ENCODE measurements at places on chromosomes 3 and 15.

DNA sequence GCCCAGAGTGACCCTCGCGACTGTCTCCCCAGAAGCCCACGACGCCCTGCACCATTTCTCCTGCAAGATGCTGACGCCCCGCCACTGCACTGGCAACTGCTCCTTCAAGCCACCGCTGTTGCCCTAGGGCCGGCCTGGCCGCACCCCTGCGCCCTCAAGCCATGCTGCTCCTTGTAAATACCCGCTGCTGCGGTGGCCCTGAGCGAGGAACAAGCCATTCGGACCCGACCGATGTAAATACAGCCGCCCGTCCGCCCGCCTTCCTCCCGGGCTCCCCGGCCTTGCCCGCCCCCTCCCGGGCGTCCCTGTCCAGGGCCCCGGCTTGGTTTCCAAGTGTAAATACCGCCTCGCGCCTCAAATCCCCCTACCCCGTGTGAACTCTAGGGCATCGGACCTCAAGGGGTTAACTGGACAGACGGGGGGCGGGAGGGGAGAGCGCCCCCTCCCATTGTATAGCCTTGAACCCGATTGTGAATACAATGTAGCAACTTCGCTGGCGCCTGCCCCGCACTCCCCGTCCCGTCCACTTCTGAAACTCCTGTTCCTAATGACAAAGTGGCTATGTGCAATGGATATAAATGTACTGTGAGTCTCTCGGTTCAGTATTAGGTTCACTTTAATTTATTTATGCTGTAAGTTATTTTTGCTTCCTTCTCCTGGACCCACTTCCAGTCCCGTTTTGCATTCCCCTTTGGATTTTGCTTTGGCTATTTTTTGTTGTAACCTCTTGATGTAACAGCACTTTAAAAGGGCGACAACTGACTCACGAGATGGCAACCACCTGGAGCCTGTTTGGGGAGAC lies 5.9 kb downstream of the RNU6-1 start:
- no peak for DNase-seq

DNA sequence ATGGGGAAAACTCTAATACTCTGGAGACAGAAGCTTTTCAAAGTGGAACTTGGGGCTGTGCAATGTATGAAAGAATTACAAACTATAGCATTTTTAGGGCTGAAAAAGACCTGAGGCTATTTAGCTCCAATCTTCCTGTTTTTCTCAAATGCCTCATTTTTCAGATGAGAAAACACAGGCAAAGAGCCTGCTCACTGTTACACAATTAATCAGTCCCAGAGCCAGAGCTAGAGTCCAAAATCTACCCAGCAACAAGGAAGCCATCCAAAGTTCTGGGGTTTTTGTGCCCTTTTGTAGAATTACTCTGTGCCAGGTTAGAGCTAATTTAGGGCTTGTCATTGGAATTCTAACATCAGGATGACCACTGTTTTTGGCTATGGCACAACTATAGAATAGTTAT lies 45.5 kb downstream of the GPR149 start:
- no peak for DNase-seq

DNA sequence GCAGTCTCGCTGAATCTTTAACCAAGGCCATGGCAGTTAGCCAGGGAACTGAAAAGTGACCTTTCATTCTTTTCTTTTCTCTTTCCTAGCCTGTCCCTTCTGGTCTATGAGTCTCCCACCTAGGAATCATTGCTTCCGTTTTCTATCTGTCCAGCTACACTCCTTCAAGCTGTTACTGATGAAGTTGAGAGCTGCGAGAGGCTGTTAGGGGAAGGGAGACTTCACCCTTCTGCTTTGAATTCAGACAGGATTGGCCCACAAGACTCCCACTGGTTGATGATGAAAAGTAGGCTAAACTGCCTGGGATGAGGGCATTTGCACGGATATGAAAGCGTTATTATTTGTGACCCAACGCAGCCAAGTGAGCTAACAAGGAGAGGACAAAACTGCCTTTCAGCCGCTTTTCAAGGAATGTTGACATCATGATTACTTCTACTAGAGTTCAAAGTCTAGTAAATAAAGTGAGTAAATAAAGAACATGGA lies 30.2 kb downstream of the EIF4E3 start:
- DNase-seq, result no peak

- no peak for DNase-seq
These were observed 33.9 kb downstream of the ILDR1 start for GRCh38 chr3:121988146-121988545.

- no peak for DNase-seq
These were observed 163.0 kb upstream of the SLC2A2 start for GRCh38 chr3:171189394-171190080.

DNA sequence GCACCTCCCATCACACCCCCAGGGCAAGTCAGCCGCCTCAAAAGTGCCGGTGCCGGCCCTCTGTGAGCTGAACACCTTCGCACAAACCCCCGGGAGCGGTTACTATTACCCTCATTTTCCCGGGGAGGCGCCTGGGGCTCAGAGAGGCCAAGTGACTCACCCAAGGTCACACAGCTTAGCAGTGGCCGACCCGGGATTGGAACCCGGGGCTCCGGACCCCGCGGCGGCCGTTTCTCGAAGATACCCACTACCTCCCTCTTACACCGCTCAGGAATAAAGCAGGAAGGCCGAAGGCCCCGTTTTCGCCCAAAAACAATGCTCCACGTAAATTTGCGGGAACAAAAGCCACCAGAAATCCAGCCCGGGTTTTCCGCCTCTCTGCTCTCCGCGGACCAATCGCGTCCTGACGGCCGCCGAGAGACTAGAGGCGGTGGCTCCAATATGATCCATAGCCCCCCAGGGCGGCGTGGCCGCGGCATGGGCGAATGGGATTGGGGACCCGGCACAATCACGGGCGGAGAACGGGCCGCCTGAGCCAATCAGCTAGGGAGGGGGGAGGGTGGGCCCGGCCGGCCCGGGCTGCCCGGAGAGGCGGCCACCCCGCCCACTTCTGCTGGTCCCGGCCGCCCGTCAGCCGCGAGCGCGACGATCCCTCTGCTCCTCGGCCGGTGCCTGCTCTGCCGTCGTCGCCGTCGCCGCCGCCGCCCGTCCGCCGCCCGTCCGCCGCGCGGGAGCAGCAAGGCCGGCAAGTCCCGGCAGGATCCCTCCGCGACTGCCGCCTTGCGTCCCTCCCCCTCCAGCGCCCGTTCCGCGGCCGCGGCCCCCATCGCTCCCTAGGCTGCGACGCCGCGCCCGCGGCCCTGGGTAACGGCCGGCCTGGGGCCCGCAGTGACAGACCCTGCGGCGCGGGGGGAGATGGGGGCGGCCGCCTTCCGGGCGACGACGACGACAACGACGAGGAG lies 177.0 kb downstream of the OR4M2 start:
- DNase-seq, result no peak

GRCh38 chr15:100715571-100716455 lies 113.4 kb downstream of the ASB7 start:
- no peak for DNase-seq

DNA sequence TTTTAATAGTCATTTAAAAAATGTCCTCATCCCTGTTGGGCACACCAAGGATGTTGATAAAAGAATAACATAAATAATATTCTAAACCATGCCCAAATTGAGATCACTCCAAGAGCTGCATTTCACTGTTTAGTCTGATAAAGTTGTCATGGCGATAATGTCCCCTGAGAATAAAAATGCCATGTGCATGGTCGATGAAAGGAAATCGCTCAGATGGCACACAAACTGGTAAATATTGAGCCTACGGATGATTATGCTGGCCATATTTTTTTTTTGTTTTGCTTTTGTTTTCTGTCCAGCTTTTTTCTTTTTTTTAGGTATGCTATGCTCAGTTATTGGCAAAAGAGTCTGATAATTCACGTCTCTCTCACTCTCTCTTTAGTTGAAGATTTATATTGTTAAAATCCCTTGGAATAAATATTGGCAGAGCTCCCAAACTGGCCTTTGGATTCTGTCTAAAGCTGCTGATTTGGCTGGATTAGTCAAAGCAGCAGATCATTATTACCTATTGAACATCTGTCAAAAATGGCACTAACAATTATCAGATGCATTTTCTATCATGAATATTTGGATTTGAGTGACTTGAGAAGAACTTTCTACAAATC lies 643.8 kb downstream of the SQOR start:
- DNase-seq, result peak; percentile 4

GRCh38 chr3:59940718-59941117 lies 890.9 kb upstream of the CFAP20DC start:
- no peak for DNase-seq

DNA sequence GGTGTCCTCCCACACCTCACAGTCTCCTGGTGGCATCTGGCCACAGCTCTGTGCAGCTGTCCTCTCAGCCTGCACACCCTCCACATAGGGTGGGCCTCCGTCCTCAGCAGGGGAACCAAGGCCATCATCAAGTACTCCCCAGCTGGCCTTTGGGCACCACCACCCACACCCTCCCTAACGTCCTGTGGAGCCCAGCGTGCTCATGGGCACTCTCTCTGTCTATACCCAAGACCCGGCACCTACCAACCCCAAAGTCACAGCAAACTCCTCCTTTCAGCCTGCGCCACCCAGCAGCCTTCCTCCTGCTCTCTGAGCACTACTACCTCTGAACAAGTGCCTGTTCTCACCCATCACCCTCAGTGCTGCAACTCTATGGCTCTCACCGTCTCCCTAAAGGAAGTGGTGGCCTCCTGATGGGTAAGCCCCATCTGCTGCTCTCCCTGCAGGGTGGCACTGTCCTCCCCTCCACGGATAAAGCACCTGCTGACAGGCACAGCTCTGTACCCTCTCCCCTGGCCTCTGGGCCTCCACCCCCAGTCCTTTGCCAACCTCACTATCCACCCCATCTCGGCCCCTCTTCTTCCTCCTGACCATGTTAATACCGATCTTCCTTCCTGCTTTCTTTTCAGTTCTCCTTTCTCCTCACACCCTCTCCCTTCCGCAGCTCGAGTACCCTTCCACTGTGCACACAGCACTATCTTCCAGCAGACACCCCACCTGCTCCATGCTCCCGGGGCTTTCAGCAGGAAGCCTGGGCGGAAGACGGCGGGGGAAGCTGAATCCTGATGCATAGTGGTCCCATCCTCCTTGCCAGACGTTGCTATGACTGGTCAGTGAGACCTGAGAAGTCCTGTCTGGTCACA lies 31.5 kb downstream of the SLC41A3 start:
- no peak for DNase-seq

DNA sequence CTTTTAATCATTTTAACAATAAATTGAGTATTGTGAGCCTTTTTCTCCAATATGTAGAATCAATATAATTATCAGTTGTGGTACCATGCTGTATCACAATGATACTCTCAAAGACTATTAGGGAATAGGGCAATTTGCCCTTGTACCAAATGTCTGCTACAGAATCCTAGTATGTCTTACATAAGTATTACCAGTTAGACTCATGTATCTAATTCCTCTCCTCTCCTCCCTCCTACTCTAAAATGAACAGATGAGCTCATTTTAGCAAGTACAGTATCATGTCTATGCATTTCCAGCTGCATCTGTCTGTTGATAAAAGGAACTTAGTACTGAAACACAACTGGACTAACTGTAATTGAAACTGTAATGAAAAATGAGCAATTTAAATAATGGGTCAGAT lies 124.3 kb upstream of the ATP11B start:
- DNase-seq, result no peak

GRCh38 chr3:77102951-77103769 lies 63.3 kb downstream of the ROBO2 start:
- DNase-seq, result no peak

GRCh38 chr15:49645941-49646340 lies 25.1 kb downstream of the DTWD1 start:
- DNase-seq, result peak; percentile 65

Data from NCI-H2029 (cell line).